HEK293T (cell line): ENCODE measurements at places on chromosomes 13 and 19.

GRCh38 chr13:98089246-98089645 is 53.6 kb upstream of the FARP1 start:
- no peak for DNase-seq

DNA sequence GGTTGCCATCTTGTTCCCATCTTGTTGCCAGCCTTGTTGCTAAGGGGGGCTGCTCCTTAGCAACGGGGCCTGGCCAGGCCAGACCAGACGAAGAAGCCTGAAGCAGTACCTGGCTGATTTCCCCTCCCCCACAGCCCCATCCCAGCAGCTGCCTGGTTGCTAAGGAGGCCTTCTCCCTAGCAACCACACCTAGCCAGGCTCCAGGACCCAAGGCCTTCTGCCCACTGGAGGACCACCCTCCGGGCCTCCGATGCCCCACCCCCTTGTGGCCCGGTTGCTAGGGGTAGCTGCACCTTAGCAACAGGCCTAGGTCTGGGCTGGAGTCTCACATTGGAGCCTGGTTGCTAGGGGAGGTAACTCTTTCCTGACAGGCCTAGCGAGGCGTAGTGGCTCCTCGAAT is 3.9 kb downstream of the PRRG2 start:
- no peak for DNase-seq

- no peak for DNase-seq
Measured at GRCh38 chr13:51728972-51729371, 75.0 kb downstream of the DHRS12 start.

DNA sequence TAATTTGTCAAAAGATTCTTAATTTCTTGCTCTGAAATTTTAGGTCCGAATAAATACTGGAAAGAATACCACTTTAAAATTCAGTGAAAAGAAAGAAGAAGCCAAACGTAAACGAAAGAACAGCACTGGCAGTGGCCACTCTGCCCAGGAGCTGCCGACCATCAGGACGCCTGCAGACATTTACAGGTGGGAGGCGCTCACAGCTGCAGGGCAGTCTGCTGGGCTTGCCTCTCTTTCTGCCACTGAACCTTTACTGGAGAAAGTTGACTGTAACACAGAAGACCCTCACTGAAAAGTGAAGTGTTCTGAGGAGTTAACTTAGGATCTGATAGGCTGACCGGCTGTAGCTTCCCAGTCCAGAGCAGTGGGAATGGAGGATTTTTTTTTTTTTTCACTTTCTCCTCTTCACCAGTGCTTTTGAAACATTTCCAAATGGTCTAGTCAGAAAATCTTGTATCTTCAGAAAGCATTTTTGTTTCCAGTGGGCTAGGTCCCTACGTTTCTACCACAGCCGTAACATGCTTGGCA is 69.1 kb downstream of the URI1 start:
- peak; percentile 12 for DNase-seq

- DNase-seq, result peak; percentile 48
Measured at GRCh38 chr13:53250272-53250875, 221.8 kb downstream of the OLFM4 start.

DNA sequence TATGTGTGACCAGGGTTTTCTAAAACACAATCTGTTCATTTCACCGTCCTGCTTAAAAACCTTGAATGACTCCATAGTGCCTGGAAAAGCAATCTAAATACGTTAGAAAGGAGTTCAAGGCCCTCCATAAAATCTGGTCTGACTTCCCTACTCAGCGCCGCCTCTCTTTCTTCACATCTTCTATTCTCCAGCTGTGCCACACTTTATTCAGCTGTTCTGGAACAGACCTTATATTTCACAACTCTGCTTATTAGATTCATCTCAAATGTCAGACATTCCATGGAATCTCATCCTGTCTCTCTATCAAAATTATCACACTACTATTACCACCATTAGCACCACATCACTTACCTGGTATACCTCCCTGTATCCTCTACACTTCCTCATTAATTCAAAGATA is 19.8 kb upstream of the SPART start:
- no peak for DNase-seq

DNA sequence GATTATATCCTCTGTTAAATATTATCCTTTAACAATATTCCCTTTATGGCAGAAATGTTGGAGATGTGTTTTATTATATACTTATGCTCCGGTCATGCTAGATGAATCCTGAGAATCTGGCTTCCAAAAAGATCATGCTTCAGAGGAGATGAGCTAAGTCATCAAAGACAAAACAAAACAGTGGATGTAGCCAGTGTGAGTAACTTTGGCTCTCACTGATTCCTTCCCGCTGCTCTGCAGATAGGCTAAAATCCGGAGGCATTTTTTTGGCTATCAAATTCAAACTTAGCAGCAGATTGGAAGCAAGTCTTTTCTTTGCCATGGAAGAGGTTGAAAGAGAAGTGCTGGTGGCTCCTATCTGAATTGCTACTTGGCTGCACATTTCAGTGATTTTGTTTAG is 295.9 kb downstream of the GPC6 start:
- no peak for DNase-seq

GRCh38 chr13:58594747-58595600 is 963.4 kb downstream of the PCDH17 start:
- DNase-seq, result no peak

DNA sequence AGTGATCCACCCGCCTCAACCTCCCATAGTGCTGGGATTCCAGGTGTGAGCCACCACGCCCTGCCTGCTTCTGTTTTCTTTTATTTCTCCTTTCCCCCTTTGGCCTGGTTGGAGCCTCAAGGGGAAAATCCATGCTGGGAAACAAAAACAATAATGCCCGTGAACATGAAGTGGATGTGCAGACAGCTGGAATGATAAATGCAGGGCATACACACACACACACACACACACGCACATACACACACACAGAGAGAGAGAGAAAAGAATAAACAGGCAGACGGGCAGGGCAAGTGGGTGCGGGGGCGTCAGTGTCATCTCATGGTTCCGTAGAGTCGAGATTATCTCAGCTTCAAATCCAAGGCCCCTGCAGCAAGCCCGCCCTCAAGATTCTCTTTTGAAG is 4.4 kb upstream of the PLEKHF1 start:
- no peak for DNase-seq

DNA sequence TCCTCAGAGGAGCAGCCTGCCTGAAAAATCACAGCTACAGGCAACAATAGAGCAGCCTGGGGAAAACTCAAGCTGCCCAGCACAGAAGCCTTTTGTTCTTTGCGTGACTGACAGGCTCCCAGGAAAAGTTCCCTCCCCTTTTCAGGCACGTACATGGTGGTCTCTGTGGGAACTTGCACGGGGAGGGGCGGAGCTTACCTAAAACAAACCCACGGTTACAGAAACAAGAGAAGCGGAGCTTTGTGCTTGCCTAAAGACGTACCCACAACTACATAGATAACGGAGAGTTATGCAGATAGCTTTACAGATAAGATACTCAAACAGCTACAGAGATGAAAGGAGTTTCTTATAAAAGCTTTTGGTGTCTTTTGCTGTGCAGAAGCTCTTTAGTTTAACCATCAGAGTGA is 11.4 kb downstream of the ETFB start:
- no peak for DNase-seq

DNA sequence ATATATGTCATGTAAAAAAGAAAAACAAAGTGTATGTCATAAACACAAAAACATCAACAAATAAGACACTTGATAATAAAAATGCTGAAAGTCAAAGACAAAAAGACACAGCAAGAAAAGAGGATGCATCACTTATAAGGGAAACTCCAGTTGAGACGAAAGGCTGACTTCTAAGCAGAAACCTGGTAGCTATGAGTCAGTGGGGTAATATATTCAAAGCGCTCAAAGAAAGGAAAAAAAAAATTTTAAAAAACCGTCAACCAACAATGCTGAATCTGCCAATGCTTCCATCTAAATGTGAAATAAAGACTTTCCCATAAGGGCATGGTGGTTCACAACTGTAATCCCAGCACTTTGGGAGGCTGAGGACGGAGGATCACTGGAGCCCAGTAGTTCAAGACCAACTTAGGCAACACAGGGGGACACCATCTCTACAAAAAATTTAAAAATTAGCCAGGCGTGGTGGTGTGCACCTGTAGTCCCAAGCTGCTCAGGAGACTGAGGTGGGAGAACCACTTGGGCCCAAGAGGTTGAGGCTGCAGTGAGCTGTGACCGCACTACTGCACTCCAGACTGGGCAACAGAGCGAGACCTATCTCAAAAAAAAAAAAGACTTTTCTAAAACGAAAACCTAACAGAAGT is 24.0 kb downstream of the USP12 start:
- no peak for DNase-seq

DNA sequence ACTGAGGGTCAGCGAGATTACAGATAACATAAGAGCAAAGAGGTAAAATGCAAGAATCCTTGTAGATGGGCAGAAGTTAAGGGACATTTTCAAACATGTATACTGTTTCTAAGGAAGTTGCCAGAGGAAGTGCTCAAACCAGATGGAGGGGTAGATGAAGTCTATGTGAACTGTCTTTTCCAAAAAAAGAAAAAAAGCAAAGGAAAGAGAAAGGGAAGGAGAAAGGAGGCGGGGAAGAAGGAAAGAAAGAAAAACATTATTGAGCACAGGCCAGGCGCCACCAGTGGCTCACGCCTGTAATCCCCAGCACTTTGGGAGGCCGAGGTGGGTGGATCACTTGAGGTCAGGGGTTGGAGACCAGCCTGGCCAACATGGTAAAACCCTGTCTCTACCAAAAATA is 5.3 kb downstream of the DMAC2 start:
- no peak for DNase-seq

GRCh38 chr19:46616631-46617322 is 8.1 kb downstream of the PTGIR start:
- DNase-seq, result peak; percentile 74

DNA sequence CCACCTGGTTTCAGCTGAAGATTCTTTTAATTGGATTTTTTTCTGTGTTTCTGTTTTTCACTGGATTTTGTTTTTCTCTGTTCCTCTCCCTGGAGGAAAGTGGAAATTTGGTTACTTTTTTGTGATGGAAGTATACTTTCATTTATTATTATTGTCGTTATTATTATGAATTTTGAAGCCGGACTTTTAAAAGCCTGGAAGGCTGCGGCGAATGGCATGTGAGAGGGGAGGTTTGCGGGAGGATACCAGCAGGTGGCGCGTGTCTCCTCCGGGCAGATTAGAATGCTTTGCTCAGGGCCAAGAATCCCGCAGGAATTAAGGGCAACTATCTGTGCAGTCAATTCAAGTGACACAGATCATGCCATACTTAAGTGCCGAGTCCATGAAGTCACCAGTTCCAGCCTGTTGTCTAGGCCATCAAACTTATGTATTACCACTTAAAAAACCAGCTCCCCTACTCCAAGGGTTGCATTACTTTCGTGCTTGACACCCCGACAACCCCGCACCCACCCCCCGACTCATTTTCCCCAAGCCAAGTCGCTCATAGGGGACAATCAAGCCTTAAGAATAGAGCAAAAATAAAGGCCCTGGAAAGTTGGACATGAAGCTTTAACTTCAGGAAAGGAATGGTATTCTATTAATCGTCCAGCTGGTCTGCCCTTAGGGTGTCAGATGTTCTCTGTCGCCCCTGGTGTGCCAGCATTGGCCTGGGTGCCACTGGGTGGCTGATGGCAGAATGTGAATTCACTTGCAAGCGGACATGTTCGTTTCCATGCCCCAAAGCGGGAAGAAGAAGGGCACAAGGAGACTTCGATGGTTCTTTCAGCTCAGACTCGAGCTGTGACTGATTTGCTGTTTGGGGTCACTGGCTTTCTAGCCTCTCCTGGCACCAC is 1.3 kb upstream of the LRCH1 start:
- DNase-seq, result peak; percentile 69

DNA sequence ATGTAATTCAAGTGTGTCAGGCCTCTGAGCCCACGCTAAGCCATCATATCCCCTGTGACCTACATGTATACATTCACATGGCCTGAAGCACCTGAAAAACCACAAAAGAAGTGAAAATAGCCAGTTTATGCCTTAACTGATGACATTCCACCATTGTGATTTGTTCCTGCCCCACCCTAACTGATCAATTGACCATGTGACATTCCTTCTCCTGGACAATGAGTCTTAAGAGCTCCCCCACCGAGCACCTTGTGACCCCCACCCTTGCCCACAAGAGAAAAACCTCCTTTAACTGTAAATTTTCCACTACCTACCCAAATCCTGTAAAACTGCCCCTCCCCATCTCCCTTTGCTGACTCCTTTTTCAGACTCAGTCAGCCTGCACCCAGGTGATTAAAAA is 52.1 kb upstream of the ARHGEF7 start:
- DNase-seq, result no peak

DNA sequence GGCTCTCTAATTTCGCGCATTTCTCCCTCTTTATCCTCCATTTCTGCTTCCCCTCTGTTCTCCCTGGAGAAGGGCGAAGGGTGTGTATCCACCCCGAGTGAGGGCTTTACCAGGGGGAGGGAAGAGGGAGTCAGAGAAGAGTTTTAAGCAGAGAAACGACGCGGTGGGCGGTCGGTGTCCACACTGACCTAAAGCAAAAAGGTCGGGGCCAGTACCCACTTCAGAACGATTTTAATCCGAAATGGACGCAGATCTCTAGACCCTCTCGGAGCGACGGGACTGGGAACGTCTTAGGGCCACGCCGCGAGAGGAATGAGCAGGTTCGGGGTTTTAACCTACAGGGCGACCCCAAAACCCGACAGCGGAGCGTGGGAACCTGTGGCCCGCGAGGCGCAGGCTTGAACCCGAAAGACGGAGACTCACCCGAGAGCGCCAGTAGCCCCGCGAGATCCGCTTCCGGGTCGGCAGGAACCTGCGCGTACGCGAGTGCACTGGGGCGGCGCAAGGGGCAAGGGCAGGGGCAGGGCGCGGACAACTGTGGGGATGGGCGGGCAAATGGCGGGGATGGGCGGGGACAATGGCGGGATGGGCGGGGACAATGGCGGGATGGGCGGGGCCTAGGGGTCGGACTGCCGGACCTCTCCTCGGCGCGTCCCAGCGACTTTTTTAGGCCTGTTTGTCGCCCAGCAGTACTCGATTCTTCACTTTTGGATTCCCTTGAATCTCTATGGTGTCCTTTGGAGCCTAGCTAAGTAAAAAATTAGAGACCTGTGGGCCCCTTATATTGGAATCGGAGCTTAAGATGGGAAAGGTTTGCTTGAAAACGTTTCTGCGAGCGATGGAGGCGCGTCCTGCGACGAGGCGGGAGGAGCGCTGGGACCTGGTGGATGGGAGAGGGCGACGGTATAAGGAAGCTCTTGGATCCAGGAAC is at the start of gene ZNF677:
Gene ZNF677 (minus strand): TSS at position 463 of the 931 bp plus-strand sequence. CDS start 3,323 bp downstream, outside the sequence.
- no peak for DNase-seq

DNA sequence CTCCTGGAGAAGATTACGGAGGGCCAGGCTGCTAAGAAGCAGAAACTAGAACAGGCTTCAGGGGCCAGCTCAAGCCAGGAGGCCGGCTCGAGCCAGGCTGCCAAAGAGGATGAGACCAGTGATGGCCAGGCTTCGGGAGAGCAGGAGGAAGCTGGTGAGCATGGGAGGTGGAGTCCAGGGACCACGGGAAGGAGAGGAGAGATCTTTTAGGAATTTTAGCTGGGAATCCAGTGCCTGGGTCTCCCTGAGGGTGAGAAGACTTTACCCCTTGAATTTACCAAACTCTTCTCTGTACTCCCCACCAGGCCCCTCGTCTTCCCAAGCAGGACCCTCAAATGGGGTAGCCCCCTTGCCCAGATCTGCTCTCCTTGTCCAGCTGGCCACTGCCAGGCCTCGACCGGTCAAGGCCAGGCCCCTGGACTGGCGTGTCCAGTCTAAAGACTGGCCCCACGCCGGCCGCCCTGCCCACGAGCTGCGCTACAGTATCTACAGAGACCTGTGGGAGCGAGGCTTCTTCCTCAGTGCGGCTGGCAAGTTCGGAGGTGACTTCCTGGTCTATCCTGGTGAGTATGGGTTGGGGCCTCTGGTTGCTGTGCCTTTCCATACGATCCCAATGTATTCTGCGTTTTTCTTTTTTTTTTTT is 824 bp downstream of the TSEN34 start:
- no peak for DNase-seq

GRCh38 chr19:33417751-33418150 is 44.2 kb downstream of the CEBPG start:
- DNase-seq, result no peak

- no peak for DNase-seq
Measured at GRCh38 chr13:20487927-20488326, 37.7 kb downstream of the CRYL1 start.
